HepG2 (cell line): ENCODE measurements at places on chromosomes 7 and 10.

DNA sequence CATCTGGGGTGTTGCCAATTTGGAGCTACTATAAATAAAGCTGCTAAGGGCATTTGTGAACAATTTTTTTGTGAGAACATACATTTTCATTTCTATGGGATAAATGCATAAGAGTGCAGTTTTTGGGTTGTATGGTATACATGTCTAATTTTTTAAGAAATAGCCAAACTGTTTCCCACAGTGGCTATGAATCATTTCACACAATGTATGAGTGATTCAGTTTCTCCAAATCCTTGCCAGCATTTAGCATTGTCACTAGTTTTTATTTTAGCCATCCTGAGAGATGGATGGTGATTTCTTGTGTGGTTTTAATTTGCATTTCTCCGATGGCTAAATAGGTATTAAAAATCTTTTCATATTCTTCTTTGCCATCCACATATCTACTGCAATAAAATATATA lies 105.3 kb downstream of the AMPH start:
- DNase-seq: no peak

DNA sequence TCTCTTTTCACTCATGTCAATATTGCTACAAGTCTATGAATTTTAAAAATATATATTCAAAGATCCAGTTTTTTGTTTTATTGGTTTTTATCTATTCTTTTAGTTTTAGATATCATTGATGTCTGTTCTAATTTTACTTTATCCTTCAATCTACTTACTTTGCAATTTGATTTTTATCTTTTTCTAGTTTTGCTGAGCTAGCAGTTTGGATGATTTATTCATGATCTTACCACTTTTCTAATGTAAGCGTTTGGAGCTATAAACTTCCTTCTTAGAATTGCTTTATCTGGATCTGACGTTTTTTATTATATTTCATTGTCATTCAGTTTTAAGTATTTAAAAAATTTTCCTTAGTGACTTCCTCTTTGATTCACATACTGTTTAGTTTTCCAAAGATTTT lies 664.5 kb upstream of the VSTM2A start:
- no peak for DNase-seq

DNA sequence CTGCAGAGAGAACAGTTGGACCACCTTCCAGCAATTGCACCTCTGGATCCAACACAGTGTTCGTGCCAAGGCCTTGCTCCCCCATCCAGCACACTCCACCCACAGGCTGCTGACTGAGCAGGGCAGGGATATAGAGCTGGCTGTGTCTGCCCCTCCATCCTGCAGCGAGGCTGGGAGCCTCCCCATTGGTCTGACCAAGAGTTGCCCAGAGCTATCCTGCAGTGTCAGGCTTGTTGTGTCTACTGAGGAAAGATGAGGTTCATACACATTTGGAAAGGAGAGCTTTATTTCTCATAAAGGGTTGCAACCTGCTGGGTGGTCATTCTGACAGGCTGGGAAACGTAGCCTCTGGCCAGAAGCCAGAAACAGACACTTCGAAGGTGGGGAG lies 27.1 kb downstream of the PRF1 start:
- DNase-seq: no peak

- DNase-seq: peak; percentile 60
Measured at GRCh38 chr10:102621443-102622325, 22.6 kb upstream of the TRIM8 start.

DNA sequence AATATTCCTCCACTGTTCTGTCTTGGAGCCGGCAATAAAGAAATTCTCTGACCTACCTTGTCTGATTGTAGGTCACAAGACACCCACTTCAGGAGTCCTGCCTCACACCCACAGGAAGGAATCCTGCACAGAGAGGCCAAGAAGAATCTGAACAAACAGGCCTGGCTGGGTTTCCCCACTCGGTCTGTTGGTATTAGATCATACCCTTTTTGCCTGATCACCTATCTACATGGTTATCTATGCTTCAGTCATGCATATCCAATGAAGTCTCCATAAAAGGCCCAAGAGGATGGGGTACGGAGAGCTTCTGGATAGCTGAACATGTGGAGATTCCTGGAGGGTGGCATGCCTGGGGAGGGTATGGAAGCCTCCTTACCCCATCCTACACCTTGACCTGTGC lies 12.3 kb downstream of the OGDH start:
- no peak for DNase-seq

GRCh38 chr7:74625446-74625845 lies 32.1 kb upstream of the GTF2I start:
- peak; percentile 46 for DNase-seq

DNA sequence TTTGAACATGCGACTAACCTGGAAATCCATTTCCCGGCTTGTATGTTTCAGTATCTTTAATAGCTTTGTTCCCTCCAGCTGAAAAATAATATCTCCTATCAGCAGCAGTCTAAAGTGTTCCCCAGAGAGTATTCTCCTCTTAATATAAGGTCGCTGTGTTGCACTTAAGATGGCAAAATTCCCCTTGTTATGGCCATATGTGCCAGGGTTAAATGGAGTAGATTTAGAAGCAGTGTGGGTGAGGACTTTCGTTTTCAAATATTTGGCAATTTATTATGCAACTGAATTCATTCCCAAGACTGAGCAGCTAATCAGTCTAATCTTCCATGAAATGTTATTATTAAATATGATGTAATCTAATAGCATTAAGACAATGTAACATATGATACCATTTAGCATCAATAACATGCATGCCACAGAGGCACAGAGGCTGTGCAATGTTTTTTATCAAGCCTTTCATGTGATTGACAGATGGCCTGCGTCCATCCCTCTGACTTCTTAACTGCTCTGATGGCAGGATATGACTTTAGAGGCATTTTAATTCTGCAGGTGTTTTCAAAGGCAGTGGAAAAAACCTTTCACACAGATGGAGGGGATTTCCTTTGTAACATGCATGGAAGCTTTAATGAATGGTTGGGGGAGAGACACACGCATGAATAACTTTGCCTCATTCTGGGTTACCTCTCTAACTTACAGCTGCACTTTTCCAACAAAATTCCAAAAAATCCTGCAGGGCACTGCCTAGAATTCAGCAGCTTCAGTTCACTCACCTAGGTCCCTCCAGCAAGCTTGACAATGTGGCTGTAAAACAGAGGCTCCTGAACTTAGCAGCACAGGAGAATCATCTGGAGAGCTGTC lies 55.1 kb upstream of the ZPBP start:
- DNase-seq: no peak

DNA sequence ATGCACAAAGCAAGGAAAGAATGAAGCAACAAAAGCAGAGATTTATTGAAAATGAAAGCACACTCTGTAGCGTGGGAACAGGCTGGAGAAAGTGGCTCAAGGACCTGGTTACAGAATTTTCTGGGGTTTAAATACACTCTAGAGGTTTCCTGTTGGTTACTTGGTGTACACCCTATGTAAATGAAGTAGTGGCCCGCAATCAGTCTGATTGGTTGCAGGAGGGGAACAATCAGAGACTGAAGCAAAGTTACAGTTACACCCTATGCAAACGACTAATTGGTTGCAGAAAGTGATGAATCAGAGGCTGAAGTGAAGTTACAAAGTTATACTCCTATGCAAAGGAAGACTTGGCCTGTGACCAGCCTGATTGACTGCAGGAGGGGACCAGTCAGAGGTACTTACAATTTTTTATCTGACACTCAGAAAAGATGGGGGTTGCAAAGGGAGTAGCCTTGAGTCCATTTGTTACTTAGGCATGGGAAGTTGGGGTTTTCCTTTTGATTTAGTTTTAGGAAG lies 3.6 kb upstream of the MTPN start:
- DNase-seq: no peak
